Heart right ventricle (tissue), 16 donors: ENCODE measurements at places on chromosomes 4 and X. TPM values are rescaled to one million over a fixed set of nuclear protein-coding genes. Genes with fewer than 3 reads are reported as not detected.

Gene CCDC110
- total RNA-seq = 0.54 TPM

DNA sequence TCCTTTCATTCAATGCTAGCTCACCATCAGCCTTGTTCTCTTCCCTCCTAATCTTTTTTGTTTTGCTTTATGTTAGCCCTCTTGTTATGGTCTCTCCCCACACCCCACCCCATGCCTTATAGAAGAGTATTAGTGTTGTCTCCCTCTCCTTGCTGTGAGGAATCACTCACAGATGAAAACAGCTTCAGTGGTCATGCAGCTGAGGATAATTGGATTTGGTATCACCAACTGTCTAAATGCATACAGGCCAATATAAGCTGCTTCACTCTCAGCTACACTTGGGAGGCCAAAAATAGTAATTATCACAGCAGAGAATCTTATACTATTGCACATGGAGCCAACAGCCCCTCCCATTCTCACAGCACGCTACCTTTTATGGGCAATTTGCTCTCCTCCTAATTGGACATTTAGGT lies 494.6 kb upstream of the FAM241A start:
- H3K4me1 ChIP-seq = no peaks in the 10 kb centered on the region
- H3K4me3 ChIP-seq = no peak overlapping the region
- H3K27me3 ChIP-seq = peaks cover 6% of the 10 kb centered on the region
- no peak for DNase-seq

DNA sequence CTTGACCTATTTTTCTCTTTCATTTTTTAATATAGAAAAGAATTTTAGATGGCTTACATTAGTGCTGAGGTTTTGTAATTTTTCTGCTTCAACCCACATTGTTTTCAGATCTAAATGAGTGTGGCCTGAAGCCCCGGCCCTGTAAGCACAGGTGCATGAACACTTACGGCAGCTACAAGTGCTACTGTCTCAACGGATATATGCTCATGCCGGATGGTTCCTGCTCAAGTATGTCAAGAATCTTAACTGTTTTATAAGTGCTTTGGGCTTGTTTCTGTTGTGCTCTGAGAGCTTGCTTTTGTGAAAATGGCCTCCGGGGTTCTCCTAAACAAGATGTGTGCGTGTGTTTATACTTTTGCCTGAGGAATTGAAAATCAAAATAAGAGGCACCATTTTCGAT lies 41.6 kb downstream of the NPNT start:
- H3K27ac ChIP-seq = no peak overlapping the region
- H3K4me3 ChIP-seq = no peak overlapping the region
- no peaks in the 10 kb centered on the region for H3K4me1 ChIP-seq
- no peak for DNase-seq
- H3K27me3 ChIP-seq = no peaks in the 10 kb centered on the region

- no peak within 1 kb of the TSS for H3K27ac ChIP-seq
- peak; percentile 67 for DNase-seq
- peaks cover 12% of the 10 kb centered on the region for H3K27me3 ChIP-seq
- no peaks in the 10 kb centered on the region for H3K36me3 ChIP-seq
Measured at GRCh38 chrX:102515975-102516941, at the start of gene TMSB15A. Gene TMSB15A, minus strand, starts transcription at chrX:102516739.

- no peaks in the 10 kb centered on the region for H3K36me3 ChIP-seq
- no peaks in the 10 kb centered on the region for H3K27me3 ChIP-seq
- no peak overlapping the region for H3K4me3 ChIP-seq
- H3K27ac ChIP-seq = no peak overlapping the region
- peaks cover 2% of the 10 kb centered on the region for H3K4me1 ChIP-seq
Measured at GRCh38 chr4:13171292-13172057, 312.7 kb downstream of the RAB28 start.

DNA sequence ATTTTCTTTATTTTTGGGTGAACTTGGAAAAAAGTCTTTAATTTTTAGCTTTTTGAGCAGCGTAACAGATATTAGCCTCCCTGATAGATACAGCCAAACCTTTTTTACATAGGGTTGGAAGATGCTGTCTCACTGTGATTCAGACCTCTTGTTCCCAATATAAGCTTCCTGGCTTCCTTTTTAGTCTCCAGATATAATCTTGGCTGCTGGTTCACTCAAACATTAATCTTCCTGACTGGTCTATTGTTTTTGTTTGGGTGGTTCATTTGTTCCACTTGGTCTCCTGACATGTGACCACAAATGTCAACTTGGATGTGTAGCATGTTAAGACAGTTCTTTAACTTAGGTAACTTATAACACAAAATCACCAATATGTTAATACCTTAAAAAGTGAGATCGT lies 23.0 kb downstream of the RPA4 start:
- no peak overlapping the region for H3K27ac ChIP-seq
- no peaks in the 10 kb centered on the region for H3K36me3 ChIP-seq
- no peaks in the 10 kb centered on the region for H3K4me1 ChIP-seq
- no peaks in the 10 kb centered on the region for H3K27me3 ChIP-seq

- DNase-seq = no peak
- H3K4me3 ChIP-seq = no peak overlapping the region
- H3K4me1 ChIP-seq = peaks cover 4% of the 10 kb centered on the region
Measured at GRCh38 chrX:41664908-41665307, 23.9 kb upstream of the GPR34 start.

Gene HERC3
- total RNA-seq = 45.9 TPM

DNA sequence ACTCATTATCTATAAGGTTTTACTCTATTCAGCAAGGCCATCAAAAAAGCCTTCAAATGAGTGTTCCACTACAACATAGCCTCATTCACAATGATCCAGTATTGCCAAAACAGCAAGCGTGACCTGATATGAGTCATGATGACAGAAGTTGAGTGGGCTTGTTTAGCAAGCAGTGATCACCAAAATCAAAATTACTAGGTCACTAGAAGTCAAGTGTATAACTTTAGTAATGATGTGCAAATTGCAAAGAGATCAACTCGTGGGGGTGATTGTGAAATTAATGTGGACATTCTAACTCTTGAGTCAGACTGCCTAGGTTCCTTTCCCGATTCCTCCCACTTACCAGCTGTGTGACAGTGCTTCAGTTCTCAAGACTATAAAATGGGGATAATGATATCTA lies 124.5 kb downstream of the CHM start:
- no peaks in the 10 kb centered on the region for H3K4me1 ChIP-seq
- H3K27me3 ChIP-seq = no peaks in the 10 kb centered on the region
- H3K36me3 ChIP-seq = no peaks in the 10 kb centered on the region
- no peak for DNase-seq
- H3K27ac ChIP-seq = no peak overlapping the region
- no peak overlapping the region for H3K4me3 ChIP-seq

DNA sequence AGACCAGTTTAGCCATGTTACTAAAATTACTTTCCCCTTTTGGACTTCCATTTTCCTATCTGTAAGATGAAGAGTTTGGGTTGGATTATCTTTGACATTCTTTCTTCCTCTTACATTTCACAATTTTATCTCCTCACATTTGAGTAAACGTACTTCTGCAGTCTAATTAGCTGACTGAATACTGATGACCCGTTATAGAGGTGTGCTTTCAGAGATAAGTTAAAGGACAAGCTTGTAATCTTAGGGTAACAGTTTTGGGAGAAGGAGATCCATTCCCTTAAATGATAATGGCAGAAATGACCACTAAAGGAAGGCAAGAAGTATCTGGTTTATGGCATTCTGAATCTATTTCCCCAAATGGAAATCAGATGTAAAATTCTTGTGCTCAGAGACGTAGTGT lies 222.6 kb upstream of the FTHL17 start:
- H3K27me3 ChIP-seq = no peaks in the 10 kb centered on the region
- H3K27ac ChIP-seq = no peak overlapping the region
- H3K4me1 ChIP-seq = no peaks in the 10 kb centered on the region
- no peak overlapping the region for H3K4me3 ChIP-seq
- H3K36me3 ChIP-seq = no peaks in the 10 kb centered on the region
- no peak for DNase-seq
